ENCODE measurements at places on chromosomes 2 and 18. TPM values are rescaled to one million over a fixed set of nuclear protein-coding genes. Genes with fewer than 3 reads are reported as not detected.

DNAH7 gene
- total RNA-seq: 0.12 TPM

DNA sequence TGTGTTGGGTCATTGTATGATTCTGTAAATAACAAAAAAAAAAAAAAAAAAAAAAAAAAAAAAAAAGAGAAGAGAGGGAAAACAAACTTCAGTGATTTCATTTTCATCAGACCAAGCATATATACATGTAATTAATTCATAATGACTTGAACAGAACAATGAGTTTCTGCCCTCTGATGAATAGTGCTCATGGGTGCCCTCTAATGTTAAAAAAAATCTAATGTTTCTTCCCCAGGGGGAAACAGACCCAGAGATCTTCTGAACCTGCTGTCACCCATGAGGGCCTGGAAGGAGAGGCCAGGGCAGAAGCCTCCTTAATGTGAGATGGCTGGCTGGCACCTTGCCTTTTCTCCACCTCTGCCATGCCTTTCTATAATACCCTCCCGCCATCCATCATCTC, 289.2 kb downstream of the ZNF521 start:
- no peak for DNase-seq

- no peak for DNase-seq
Measured at GRCh38 chr2:113167962-113168340, 5.8 kb upstream of the PSD4 start.

DNA sequence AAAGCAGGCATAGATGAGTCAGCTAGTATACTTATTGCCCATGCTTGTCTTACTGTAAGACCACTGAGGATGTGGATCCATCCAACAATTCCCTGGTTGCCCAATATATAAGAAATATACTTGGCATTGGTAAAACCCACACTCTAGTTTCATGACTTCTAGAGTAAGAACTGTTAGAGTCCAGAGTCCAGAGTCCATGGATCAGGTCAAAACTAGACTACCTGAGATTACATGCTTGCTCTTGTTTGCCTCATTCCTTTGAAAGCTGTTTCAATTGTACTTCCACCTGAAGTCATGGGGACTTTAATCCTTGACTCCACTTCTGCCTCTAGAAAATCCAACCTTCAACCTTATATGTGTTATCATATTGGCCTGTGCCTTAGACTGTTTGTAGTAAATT, 707.6 kb upstream of the FAM98A start:
- no peak for DNase-seq

DNA sequence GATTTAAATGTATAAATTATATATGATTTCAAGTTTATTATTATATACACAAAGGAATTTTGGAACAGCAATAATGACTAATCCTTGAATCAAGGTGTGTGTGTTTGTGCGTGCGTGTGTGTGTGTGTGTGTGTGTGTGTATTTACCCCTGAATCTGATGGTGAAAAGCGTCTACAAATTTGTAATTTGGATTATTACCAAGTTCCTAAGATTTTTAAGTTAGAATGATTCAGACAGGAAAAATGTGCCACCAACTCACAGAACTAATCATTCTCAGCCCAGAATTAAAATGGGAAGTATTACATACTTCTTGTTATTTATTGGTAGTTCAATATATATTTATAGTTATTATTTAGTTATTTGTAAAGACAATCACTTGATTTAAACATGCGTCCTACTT, 12.3 kb downstream of the CALCRL start:
- DNase-seq: no peak

COBLL1 gene
- total RNA-seq: 9.0 TPM
